SHP77 (cell line): ENCODE measurements at places on chromosomes 1 and 21.

DNA sequence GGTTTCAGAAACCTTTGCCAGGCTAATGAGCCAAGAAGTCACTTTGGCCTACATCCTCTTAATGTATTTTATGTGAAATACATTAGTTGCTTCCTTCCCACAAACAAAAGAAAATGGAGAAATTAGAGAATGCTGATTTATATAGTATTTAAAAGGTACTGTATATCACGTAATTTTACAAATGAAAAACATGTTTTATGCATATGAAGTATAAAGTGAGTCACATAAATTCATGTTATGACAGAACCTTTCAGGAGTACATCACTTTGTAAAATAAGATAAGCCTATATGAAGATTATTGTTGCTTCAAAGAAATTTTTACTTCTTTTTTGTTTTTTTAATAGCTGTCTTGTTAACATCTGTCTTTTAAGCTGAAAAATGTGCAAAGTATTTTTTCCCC is 4.6 kb downstream of the DR1 start:
- no peak for DNase-seq

DNA sequence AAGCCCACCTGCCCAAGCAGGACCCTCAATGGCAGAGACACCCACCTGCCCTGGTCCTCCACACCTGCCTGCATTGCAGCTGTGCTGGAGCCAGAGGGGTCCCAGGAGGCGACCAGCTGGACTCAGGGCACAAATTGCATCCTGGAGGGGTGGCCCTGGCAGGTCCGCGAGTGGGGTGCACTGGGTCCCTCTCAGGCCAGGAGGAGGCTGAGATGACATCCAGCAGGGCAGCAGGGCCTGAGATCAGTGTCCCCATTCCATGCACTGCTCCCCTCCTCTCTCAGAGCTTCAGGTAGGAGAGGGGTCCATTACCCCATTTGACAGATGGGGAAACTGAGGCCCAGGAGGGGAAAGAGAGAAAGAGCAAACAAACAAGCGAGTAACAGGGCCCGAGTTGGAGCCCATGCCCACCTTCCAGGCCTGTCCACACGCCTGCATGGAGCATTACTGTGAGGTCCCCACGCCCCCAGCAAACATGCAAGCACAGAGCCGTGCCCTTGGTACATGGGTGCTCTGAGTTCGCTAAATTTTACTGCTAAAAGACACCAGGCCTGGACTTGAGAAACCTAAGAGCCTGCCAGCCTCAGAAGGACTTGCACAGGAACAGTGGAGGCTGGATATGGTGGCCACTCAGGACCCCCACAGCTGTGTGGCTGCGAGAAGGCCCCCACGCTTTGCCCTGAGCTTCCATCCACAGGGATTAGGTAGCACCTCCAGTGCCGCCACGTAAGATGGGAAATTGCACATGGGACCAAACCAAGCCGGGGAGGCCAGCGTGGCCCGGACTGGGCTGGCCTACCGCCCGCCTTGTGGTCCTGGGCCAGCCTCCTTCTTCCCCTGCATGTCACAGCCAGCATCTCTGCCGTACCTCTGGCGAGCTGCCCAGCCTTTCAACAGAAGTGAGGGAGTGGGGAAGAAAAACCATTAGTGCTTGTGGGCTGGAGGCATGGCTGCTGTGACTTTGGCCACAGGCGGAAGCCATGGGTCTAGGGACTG is 7.4 kb downstream of the WNT3A start:
- no peak for DNase-seq

- no peak for DNase-seq
Observed at GRCh38 chr1:36751525-36751924, 268.8 kb upstream of the CSF3R start.

- no peak for DNase-seq
Observed at GRCh38 chr1:95731466-95731865, 497.5 kb downstream of the RWDD3 start.

DNA sequence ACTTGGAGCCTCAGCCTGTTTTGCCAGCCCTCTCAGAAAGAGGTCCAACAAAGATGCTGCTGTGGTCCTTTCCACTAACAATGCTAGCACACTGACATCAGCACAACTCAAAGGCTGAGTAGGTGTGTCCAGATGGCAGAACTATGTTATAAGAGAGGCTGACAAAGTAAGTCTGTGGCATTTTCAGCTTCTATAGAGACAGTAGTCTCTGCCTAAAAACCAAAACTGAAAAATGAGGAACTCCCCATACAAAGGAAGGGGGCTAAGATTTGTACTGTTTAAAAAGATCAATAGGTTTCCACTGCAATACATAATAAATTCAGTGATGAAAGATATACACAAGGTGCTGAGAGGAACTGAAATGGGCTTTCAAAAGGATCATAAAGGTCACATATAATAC is 12.3 kb downstream of the ERO1B start:
- no peak for DNase-seq

DNA sequence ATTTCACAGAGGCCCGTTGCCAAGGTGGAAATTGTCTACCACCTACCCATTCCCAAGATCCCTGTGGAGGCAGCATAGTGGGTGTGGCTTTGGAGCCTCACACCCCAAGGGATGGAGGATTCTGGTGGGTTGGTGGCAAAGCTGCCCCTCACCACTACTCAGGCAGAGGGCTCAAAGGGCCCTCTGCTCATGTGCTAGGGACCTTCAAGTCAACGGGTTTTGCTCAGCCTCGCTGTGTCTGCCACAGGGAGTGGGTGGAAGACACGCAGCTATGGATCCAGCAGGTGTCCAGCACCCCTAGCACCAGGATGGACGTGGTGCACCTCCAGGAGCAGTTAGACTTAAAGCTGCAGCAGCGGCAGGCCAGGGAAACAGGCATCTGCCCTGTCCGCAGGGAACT is 2.3 kb downstream of the DNALI1 start:
- no peak for DNase-seq

- no peak for DNase-seq
Observed at GRCh38 chr1:217137210-217137881, 414.1 kb upstream of the ESRRG start.

DNA sequence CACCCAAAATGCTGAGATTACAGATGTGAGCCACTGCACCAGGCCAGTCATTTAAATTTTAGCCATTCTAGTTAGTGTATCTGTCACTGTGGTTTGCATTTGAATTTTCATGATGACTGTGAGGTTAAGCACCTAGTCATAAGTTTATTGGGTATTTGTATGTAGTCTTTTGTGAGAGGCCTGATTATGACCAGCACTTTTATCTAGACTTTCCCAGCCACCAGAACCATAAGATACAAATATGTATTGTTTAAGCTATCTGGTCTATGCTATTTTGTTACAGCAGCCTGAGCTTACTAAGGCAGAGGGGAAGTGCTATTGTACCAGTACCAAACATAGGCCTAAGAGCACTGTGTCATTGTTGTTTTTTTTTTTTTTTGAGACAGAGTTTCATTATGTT is 19.9 kb upstream of the DNAJC6 start:
- DNase-seq: no peak

GRCh38 chr1:185857442-185857841 is 123.3 kb downstream of the HMCN1 start:
- DNase-seq: no peak

GRCh38 chr1:186188004-186188539 is 187.0 kb downstream of the TPR start:
- no peak for DNase-seq

- DNase-seq: no peak
Observed at GRCh38 chr1:204455063-204455830, 39.4 kb downstream of the PIK3C2B start.

GRCh38 chr1:54962612-54963395 is 17.6 kb upstream of the TMEM61 start:
- DNase-seq: no peak
